Left forelimb (tissue), 1 donor: ENCODE measurements at places on chromosomes 3 and 15.

- no peak for DNase-seq
Observed at GRCh38 chr3:171266034-171266739, 194.0 kb downstream of the TNIK start.

- no peak for DNase-seq
Observed at GRCh38 chr3:119812491-119813058, 30.7 kb downstream of the NR1I2 start.

- no peak for DNase-seq
Observed at GRCh38 chr3:152396867-152397266, 128.1 kb downstream of the MBNL1 start.

DNA sequence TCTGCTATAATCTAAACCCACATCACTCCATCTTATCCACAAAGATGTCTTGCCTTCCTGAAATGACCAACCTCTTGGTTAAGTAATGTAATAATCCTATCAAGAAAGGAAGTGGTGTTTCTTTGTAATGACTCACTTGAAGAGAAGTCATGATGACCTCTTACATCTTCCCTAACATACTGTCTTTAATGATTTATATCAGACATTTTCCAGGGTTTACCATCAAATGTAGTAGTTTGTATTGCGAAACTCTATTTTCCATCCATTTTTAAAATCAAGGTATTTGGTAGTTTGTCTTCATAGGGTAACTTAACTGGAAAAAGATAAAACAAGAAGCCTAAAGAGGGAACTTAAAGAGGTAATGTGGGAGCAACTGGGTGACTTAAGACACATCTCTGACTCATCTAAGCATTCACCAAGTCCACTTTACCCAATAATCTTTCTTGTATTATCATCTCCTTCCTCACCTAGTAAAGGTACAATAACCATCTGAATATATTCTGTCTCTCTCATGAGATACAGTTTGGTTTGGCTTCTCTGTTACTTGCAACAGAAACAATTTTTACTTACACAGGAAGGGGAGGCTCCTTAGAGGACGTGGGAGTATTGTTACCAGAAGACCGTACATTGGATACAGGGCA, 5.7 kb upstream of the MAPK6 start:
- DNase-seq, result no peak

DNA sequence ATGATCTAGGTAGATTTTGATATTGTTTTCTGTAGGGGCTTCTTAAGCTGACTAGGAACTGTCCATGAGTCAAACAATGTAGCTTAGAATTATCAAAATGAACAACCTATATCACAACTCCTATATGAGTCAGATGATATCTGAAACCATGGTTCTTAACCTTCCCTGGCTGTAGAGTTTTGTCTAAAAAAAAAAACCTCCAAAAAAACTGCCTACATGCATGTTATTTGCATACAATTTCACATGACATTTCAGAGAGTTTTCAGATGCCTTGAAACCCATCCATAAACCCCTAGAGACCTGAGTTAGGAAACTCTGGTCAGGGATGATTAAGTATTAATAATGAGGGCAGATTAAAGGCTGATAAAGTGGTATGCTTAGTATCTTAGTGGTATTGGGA, 157.0 kb downstream of the CHST2 start:
- no peak for DNase-seq

GRCh38 chr15:52417521-52417920, 111.2 kb downstream of the MYO5A start:
- DNase-seq, result no peak

- no peak for DNase-seq
Observed at GRCh38 chr3:42613462-42613861, 13.0 kb downstream of the NKTR start.

GRCh38 chr3:67977762-67978161, 323.4 kb upstream of the SUCLG2 start:
- DNase-seq, result no peak

- DNase-seq, result no peak
Observed at GRCh38 chr3:25297667-25298585, 130.1 kb upstream of the RARB start.

DNA sequence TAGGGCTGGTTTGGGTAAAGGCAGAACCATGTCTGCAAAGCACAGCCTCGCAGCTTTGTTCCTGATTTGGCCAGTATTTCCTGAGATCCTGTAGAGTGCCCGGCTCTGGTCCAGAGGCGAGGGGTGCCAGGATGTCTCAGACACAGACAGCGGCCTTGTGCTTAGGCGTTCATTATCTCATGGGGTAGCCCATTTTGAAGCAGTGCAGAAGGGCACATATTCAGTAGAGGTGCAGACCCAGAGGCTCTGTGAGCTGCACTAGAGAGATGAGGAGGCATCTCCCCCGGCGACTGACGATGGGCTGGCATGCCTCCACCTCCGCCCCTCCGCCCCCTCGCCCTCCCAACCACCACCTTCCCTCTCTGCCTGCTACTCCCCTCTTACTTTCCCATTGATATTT, 170.3 kb downstream of the CHDH start:
- DNase-seq, result no peak

GRCh38 chr15:87549296-87549695, 707.2 kb downstream of the NTRK3 start:
- DNase-seq, result no peak

- DNase-seq, result no peak
Observed at GRCh38 chr3:67897351-67898336, 243.2 kb upstream of the SUCLG2 start.

- DNase-seq, result no peak
Observed at GRCh38 chr15:100833417-100834389, 45.9 kb upstream of the ALDH1A3 start.

DNA sequence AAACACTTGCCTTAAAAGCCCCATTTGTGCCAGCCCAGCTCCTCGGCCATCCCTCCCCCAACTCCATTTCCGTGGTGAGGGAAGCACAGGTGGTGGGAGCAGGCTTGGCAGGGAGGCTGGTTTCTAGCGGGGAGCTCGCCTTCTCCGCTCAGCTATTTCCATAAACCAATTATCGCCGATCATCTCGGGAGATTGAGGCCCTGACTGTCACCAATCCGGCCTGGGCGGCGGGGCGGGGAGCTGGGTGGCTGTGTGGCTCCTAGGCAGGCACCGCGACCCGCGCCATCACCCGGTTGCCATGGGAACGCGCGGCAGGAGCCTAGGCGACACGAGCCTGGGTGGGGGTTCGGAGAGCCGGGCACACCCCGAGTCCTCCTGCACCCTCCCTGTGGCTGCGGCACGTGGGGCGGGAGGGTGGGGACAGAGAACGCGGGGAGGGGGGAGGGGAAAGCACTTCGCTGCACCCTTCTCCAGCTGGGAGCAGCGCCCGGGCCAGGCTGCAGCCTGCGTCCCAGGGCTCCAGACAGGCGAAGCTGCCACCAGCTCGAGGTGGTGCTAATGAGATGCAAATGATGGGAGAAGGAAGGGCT, 9.3 kb downstream of the CCDC33 start:
- DNase-seq, result no peak

DNA sequence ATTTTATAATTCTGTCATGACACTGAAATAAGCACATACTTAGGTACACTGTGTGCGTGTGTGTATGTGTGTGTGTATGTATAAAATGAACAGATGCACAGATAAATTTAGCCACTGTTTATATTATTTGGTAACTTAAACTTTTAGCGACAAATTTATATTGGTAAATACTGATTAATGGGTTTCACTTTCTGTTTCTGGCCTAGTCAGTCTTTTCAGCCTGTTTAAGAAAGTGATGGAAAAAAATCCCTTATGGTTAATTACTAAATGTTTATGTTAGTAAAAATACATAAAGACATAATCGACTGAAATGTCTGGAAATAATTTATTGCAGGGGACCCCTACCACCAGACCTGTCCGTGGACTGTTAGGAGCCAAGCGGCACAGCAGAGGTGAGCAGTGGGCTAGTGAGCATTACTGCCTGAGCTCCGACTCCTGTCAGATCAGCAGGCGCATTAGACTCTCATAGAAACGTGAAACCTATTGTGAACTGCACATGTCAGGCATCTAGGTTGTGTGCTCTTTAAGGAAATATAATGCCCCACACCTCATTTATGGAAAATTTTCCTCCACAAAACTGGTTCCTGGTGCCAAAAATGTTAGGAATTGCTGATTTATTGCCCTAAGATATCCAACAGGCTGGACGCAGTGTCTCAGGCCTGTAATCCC, 717.4 kb downstream of the SI start:
- DNase-seq, result no peak

DNA sequence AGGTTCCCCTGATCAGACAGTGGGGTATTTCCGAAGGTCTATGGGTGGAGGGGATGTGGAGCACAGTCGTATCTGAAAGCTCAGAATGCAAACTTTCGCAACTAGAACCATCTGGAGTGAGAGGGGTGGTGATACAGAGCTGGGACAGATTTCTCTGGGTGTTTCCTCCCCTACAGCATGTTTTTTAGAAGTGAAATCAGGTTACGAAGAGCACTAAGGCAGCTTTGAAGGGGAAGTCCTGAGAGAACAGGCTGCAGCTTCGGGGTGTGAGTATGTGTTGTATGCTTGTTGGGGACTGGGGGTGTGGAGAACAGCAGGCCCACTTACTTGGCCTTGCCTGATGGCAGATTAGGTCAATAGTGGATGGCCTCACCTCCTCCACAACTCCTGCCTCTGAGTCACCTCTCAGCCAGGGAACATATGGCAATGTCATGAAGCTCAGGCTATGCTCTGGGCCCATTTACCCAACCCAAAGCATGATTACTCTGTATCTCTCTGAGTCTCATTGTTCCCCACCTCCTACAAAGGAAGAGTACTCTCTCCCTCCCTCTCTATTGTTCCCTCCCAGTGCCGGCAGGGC, 107.2 kb upstream of the RASGRP1 start:
- DNase-seq, result no peak

- no peak for DNase-seq
Observed at GRCh38 chr3:32759342-32759741, 58.5 kb upstream of the TRIM71 start.

- no peak for DNase-seq
Observed at GRCh38 chr3:20543535-20544226, 357.7 kb upstream of the SGO1 start.

DNA sequence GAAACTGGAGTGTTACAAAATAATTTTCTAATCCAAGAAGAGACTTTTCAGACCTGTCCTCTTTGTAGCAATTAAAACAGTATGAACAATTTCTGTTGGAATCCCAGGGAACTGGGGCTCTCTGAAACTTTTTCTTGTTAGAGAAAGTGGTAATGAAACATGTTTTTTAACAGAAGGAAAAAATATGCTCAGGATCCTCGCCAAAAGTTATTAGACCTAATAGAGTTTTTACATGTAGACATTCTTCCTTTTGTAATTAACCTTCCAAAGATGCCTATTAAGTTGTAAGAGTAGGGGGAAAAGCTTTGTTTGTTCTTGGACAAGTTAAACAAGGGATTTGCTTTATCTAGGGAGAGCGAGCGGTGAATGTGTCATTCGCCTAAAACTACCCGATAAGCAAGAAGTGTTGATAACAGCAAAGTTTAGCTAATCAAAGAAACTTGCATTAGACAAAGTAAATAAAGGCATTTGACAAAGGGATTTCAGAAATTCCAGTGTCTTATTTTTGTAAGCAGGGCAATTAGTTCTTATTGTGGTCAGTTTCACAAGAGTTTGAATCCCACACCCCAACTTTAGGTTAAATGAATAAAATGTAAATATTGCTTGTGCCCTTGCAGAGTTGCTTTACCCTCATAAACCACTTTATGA, 2.3 kb downstream of the RARB start:
- DNase-seq, result no peak

DNA sequence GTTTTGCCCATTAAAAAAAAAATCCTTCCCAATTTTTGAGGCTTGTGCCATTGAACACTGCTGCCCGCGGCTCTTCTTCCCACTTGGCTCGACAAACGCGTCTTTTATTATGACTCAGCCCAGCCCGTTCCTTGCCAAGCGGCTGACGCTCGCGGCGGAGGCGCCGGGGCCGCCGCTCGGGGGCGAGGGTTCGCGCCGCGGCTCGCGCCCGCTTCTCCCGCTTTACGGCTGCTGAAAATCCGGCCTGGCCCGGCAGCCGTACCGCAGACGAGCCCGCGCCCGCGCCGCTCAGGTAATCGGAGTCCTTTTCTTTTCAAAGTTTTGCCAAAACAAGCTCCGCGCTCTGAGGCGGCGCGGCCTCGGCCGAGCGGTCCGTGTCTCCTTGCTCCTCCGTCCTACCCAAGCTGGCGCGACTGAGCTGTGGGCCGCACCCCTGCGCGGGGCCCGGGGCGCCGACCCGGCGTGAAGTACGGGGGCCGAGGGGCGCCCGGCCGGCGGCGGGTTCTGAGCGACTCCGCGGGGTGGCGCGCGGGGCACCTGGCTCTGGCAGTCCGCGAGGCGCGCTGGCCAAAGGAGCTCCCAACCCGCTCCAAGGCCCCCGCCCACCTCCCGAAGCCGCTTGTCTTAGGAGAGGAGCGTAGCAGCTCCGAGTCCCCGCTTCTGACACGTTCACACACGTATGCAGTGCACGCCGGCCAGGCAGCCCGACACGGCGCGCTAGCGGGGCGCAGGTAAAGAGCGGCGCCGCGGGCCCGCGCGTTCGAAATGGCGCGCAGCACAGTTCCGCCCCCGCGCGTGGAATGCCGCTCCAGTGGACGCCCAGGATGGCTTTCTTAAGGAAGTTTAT, 418.2 kb upstream of the NAALADL2 start:
- DNase-seq, result peak; percentile 94

DNA sequence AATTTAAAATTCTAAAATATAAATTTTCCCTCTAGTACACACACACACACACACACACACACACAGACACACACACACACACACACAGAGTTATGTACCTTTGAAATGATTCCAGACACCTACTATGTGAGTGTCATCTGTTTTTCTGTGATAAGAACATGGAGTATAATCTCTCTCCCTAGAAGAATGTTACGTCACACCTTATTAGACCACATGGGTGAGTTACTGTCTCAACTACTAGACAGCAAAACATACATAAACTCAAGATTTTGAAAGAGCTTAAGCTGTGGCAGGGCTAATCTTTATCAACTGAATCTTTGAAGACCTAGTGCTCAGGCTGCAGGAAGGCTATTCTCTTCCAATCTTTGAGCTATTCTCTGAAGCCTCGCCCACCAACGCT, 385.9 kb upstream of the BCHE start:
- DNase-seq, result no peak

- DNase-seq, result no peak
Observed at GRCh38 chr15:47485419-47485818, 231.9 kb upstream of the SEMA6D start.
